ENCODE measurements at places on chromosomes 12 and 14.
A peak's percentile ranks its signal among the peaks of the same experiment; 100 is the strongest.

DNA sequence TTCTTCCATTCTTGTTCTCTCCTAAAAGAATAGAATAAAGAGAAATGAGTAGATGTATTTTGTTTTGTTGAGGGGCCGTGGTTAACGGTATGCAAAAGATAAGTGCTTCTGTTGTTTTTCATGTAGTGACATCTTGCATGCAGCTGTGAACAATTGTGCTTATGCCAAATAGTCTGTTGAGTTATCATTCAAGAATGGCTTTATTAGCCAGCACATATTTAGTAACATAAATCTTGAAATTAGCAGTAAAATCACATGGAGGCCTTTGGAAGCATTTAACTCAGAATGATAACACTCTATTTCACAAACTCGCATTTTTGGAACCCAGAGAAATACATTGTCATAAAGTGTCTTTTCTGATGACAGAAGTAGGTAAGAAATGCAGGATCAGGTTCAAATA lies 1772.0 kb upstream of the FLRT2 start:
- no peak for DNase-seq

DNA sequence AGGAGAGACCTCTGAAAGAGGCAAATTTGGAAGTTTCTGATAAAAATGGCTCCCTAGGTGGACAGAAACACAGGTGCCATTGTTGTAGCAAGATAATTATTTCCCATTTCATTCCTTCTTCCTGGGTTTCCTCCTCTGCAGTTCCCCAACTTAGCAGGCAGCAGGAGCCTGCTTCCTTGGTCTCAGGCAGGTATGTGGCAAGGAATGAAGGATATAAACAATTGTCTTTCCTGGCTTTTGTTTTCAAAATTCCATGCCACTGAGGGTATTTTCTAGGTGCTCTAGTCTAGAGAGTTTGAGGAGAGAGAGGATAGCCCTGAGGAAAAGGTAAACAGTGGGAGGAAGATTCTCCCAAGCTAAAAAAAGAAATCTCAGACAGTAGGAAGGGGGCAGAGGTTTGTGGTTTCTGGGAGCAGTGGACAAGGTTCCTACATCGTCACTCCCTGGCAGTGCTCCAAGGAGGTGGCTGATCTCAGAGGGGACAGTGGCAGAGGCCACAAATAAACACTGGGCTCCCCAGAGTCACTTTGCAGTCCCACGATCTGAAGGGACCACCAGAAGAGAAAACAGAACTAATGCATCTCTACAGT lies 82.6 kb upstream of the IGF1 start:
- DNase-seq = no peak

DNA sequence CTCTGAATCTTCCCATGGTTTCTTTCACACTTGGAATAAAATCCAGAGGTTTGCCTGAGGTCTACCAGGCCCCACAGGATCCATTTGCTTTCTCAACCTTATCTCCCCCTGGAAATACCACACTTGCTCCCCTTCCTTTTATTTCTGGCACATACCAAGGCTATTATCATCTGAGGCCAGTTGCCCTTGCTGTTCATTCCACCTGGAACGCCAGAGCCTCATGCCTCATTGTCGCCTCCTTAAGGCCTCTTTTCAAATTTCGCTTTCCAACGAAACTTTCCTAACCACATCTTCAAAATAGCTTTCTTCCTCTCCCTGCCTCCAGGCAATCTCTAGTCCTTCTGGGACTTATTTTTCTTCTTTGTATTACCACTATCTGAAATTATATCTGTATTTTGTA lies 11.2 kb upstream of the LRIG3 start:
- DNase-seq = no peak

DNA sequence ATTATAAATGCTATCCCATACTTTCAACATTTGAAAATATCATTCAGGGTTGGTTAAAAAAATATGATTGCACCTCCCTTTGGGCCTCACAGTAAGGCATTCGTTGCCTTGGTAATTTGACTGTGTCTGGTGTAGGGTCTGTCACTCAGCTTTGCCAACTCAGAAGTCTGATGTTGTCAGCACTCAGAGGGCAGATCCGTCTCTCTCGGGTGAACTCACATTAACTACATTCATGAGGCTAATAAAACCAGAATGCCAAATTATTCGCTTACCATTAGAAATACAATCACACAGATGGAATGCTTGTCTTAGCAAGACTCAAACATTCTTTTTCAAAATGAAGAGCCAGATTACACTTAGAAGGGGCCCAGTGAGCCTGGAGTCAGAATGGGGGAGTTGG lies 53.0 kb downstream of the NPAS3 start:
- DNase-seq = no peak

DNA sequence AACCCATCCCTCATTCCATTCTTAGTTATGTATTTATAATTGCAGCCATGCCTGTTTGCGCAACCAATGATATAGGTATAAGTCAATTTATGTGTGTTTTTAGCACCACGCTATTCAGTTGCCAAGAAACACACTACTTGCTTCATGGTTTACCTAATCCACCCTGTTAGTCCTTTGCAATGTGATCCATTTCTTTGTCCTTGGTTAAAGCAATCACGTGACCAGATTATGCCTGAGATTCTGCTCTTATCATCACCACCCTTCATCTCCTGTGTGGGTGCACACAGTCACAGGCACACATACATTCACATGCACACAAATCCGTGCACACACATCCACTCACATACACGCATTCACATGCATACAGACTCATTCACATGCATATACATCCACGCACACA lies 52.3 kb upstream of the KCNA5 start:
- no peak for DNase-seq

- no peak for DNase-seq
Observed at GRCh38 chr14:21860172-21860571, 186.6 kb upstream of the OR4E1 start.

- no peak for DNase-seq
Observed at GRCh38 chr14:20603813-20604690, 12.9 kb upstream of the RNASE12 start.

DNA sequence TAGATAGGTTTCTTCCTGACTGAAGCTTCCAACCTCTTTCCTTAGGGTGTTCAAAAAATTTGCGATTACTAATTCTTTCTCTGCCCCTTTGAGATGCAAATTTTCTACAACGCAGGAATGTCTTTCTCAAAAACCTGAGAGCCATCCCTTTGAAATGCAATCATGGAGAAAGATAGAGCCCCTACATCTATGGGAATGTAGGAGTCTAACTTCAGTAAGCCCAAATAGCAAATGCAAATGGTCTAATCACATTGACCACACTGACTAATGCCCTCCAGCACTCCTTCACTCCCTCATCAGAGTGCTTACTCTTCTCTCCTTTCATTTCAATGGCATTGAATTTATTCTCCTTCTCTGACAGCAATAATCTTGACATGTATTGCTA lies 107.1 kb downstream of the SLC6A15 start:
- no peak for DNase-seq

DNA sequence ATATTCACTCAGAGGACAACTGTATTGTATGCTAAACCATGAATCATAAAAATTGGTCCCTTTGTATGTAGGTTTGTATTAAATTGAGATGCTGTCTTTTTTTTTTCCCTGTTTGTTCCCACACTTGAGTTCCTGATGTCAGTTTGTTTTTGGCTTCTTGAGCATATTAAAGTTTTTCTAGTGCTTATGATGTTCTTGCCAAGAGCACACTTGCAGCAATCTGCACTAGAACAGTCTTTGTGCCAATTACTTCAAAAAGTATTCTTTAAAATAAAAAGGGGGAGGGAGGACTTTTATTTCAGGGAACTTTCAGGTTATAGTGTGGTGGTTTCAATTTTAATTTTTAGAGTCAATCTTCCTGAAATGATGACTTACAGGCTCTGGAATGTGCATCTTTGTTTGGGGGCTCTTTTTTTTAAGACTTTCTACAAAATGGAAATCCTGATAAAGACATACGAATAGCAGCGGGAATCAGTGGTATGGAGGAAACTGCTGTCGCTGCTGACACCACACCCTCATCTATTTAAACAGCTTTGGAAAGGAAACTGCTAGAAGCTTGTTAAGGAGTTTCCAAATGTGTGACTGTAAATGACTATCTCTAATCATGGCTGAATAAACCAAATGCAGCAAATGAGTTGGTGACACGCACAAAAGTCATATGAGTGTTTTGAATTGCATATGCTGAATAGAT lies 188.6 kb downstream of the EGLN3 start:
- no peak for DNase-seq

- DNase-seq = no peak
Observed at GRCh38 chr12:88416155-88416554, 164.1 kb downstream of the KITLG start.

DNA sequence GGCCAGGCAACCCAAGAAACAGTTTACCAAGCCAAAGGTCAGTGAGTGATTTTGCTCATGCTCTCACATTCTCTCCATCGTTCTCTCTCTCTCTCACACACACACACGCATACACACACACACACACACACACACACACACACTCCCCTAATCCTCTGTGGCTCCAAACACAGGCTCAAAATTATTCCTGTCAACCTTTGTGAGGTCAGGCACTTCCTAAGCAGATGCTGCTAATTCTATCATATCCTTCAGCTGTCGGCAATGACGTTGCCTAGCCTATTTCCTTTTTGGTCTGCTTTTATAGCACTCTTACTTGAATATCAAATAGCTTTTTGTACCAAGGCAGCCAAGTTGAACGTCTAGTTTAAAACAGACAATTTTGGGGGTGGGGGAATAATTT lies 98.9 kb upstream of the EGLN3 start:
- DNase-seq = peak; percentile 51
